Right ventricle myocardium superior (tissue), 1 donor: ENCODE measurements at places on chromosomes 1 and 21. TPM values are rescaled to one million over a fixed set of nuclear protein-coding genes. Genes with fewer than 3 reads are reported as not detected.

Gene PLEKHO1
- 45.9 TPM for total RNA-seq

Gene CCDC181
- 0.56 TPM for total RNA-seq

Gene LAMB3
- 5.0 TPM for total RNA-seq

Gene CTH
- 0.59 TPM for total RNA-seq

Gene C1QTNF12
- total RNA-seq: 0.51 TPM
